ENCODE measurements at places on chromosomes 13 and 19.

DNA sequence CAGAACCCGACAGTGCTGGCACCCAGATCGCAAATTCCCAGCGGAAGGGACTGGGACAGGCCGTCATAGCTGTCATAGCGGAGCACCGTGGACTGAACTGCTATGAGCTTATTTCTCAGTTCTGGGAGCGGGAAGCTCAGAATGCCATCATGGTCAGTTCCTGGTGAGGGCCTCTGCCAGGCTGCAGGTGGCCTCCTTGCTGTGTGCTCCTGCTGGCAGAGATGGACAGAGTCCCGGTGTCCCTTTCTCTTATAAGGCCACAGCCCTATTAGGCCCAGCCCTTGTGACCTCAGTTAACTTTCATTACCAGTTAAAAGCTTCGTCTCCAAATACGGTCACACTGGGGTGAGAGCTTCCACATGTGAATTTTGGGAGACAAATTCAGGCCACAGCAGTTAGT, 4.6 kb downstream of the ZNF444 start:
- no peak for DNase-seq

GRCh38 chr19:49591731-49592485, 926 bp downstream of the PRR12 start:
- DNase-seq: peak; percentile 23

DNA sequence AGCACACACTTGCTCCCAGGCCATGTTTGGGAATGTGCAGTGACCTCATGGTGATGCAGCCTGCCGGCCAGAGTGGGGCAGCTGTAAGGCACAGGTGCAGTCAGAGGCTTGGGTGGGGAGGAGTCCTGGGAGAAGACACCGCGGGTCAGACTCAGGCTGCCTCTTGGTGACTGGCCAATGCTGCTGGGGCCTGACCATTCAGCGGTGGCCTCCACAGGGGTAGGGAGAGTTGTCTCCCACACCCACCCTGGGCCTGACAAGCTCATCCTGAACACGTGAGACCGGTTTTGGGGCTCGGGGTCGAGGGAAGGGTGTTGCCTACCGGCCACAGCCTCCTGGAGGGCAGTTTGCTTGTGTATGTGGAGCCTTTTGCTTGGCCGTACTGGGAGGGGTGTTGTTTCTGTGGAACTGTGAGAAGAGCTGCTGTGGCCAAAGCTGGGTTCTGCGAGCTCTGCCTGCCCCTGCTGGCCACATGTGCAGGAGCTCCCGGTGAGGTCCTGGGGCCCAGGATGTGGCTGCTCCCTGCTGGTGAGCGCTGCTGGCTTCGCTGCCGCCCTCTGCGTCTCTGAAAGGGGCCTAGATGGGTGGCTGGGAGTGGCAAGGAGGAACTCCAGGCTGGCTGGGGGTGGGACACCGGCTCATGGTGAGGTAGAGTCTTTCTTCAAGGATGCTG, 22.1 kb downstream of the UPF1 start:
- DNase-seq: no peak

DNA sequence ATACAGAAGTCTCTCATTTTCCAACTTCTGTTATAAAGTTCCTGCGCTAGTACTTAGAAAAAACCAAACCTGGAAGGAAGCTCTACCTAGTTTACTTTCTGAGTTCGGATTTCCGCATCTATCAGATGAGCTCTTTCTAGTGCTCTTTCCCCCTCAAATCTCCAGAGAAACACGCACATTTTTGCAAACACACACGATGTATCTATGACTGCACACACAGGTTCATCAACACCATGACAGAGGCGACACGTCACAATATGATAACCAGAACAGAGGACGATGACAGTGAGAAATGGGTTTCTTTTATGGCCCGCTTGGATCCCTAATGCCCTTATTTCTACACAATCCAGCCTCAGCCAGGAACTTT, 629 bp upstream of the LRRC63 start:
- DNase-seq: peak; percentile 20

DNA sequence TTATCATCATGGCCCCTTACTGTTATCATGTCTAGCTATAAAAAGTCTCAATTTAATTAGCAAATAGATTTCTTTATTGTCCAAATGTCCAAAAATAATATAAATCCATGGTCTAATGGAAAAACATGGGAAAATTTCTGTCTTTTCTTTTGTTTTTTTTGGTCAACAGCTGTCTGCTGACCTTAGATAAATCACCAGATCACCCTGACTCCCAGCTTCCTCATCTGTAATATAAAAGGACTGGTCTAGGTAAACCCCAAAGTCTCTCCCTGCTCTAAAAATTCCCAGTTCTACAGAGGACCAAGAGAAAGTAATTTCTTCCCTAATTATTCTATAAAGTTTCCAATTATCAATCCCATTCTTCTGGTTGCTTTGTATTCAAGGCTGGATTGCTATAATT, 30.7 kb upstream of the RCBTB2 start:
- DNase-seq: no peak

All from activated T-cell treated with anti-CD3 and anti-CD28 coated beads for 4 hours (primary cell).